Karpas-422 (cell line): ENCODE measurements at places on chromosomes 7 and 10.

DNA sequence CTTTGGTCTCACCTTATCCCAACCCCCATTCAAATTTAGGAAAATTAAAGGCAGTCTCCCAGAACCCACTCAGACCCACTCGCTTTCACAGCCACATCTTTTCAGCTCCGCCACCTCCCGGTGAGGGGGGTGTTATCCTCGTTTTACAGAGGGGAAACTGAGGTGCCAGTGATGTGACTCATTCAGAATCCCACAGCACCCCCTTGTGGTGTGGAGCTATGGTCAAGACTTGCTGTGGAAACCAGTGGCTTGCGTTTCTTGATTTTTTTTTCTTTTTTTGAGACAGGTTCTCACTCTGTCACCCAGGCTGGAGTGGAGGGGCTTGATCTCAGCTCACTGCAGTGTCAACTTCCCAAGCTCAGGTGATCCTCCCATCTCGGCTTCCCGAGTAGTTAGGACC lies 27.6 kb downstream of the SLC35G1 start:
- DNase-seq = peak; percentile 59

- DNase-seq = no peak
These were observed 107.2 kb downstream of the FGFR2 start for GRCh38 chr10:121490871-121491519.

- DNase-seq = no peak
These were observed 8.6 kb downstream of the ZNF467 start for GRCh38 chr7:149764481-149765398.

- peak; percentile 79 for DNase-seq
These were observed 19.6 kb upstream of the AGAP5 start for GRCh38 chr10:73717556-73717955.

GRCh38 chr7:55129541-55130394 lies 111.0 kb downstream of the EGFR start:
- no peak for DNase-seq

DNA sequence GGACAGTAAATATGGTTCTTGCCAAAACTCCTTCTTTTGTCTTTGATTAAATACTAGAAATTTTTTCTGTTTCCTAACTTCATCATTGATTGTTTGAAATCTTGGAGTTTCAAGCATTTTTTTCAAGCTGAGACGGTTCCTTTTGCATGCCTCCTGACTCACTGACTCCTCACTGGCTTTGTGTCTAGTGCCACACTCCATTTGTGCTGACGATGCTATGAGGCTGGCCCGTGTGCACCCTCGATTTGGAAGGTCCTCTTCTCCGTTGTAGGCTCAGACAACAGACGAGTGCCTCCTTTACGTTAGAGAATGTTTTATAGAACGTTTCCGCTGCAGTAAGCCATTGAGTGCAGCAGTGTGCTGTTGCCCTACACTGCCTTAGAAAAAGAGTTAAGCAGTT lies 10.8 kb upstream of the CSGALNACT2 start:
- no peak for DNase-seq

GRCh38 chr10:102501201-102502028 lies 1.1 kb downstream of the ACTR1A start:
- peak; percentile 61 for DNase-seq
